ENCODE measurements at places on chromosomes 11 and 22.

GRCh38 chr11:90705661-90706060 is 482.8 kb upstream of the CHORDC1 start:
- DNase-seq, result no peak

GRCh38 chr11:7969756-7970646 is 4.8 kb upstream of the NLRP10 start:
- no peak for DNase-seq

- no peak for DNase-seq
Observed at GRCh38 chr11:79122759-79123158, 318.1 kb downstream of the TENM4 start.

GRCh38 chr11:111230122-111230465 is 15.4 kb upstream of the POU2AF2 start:
- no peak for DNase-seq

- no peak for DNase-seq
Observed at GRCh38 chr11:88886796-88887195, 179.0 kb downstream of the GRM5 start.
